ENCODE measurements at places on chromosomes 5 and 9. TPM values are rescaled to one million over a fixed set of nuclear protein-coding genes. Genes with fewer than 3 reads are reported as not detected.

SLC4A9 gene
- total RNA-seq: 0.35 TPM

RASEF gene
- not detected for total RNA-seq

NPDC1 gene
- total RNA-seq: 55.6 TPM

ARHGEF37 gene
- total RNA-seq: 0.37 TPM

HRCT1 gene
- not detected for total RNA-seq

SLC6A7 gene
- not detected for total RNA-seq

TMC1 gene
- total RNA-seq: not detected

ACTBL2 gene
- total RNA-seq: not detected

RORB gene
- total RNA-seq: 0.33 TPM

All from activated CD8-positive, alpha-beta memory T cell treated with anti-CD3 and anti-CD28 coated beads, Interleukin-2, amount 10 ng/mL, durations not matched to agents 7 days and 5 days (primary cell).